Brain (organoid and tissue), 16 donors: ENCODE measurements at places on chromosomes 4 and X. TPM values are rescaled to one million over a fixed set of nuclear protein-coding genes. Genes with fewer than 3 reads are reported as not detected.

Gene CT45A2
- not detected for polyA plus RNA-seq

Gene PLAC8
- polyA plus RNA-seq, result 2.1 TPM

Gene ADH4
- polyA plus RNA-seq, result 0.19 TPM

Gene H2BW2
- not detected for polyA plus RNA-seq

Gene SPINK2
- polyA plus RNA-seq, result not detected

Gene ADH7
- polyA plus RNA-seq, result not detected

Gene CCDC120
- 6.9 TPM for polyA plus RNA-seq

Gene ZFP42
- polyA plus RNA-seq, result not detected

Gene IRAK1
- polyA plus RNA-seq, result 76.3 TPM

Gene CLDN2
- not detected for polyA plus RNA-seq

Gene NPNT
- 5.9 TPM for polyA plus RNA-seq

Gene FAM184B
- 0.58 TPM for polyA plus RNA-seq

Gene MAPK10
- 31.1 TPM for polyA plus RNA-seq

Gene NEUROG2
- polyA plus RNA-seq, result 0.19 TPM

Gene TLL1
- 0.29 TPM for polyA plus RNA-seq

Gene CLIC2
- polyA plus RNA-seq, result 0.64 TPM

Gene DCX
- 19.2 TPM for polyA plus RNA-seq

Gene LINC00632
- 3.9 TPM for polyA plus RNA-seq

Gene NPY5R
- not detected for polyA plus RNA-seq

Gene PAGE2B
- polyA plus RNA-seq, result not detected

Gene CAPN6
- polyA plus RNA-seq, result not detected
